ENCODE measurements at places on chromosomes 4 and X.

GRCh38 chrX:45300638-45301037 is 100.0 kb upstream of the DIPK2B start:
- DNase-seq = no peak

DNA sequence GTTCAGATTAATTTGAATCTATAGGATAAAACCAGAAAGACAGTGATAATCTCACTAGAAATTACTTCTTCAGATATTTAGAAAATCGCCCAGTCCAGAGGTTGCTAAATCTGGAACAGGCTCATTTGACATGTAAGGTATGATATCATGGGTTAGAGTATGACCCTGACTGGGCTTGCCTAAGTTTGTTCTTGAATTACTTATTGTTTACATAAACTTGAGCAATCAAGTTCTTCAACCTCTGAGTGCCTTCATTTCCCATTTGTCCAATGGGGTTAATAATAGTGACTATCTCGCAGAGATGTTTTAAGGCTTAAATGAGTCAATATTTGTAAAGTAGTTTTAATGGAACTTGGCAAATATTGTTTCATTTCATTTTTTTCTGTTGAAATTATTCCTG is 1947.6 kb upstream of the IGFBP7 start:
- DNase-seq = no peak

GRCh38 chr4:63563288-63564014 is 845.8 kb downstream of the TECRL start:
- DNase-seq = no peak

- DNase-seq = no peak
Measured at GRCh38 chrX:151920101-151920500, 7.4 kb downstream of the MAGEA4 start.

- DNase-seq = no peak
Measured at GRCh38 chr4:26985873-26986272, 125.2 kb downstream of the STIM2 start.

DNA sequence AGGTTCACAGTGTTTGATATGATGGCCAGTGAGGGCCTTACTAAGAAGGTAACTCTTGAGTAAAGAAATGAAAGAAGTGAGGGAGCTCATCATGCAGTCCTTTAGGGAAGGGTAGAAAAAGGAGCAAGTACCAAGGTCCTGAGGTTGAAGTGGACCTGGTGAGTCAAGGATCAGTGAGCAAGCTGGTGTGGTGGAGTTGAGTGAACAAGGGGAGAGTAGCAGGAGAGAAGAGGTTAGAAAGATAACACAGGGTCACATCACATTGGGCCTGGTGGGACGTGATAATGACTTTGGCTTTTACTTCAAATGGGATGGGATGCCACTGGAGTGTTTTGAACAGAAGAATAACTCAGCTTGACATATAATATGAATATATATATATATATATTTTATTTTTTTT is 44.7 kb downstream of the OSTC start:
- DNase-seq = no peak

- no peak for DNase-seq
Measured at GRCh38 chrX:38287674-38288073, 39.6 kb downstream of the RPGR start.

DNA sequence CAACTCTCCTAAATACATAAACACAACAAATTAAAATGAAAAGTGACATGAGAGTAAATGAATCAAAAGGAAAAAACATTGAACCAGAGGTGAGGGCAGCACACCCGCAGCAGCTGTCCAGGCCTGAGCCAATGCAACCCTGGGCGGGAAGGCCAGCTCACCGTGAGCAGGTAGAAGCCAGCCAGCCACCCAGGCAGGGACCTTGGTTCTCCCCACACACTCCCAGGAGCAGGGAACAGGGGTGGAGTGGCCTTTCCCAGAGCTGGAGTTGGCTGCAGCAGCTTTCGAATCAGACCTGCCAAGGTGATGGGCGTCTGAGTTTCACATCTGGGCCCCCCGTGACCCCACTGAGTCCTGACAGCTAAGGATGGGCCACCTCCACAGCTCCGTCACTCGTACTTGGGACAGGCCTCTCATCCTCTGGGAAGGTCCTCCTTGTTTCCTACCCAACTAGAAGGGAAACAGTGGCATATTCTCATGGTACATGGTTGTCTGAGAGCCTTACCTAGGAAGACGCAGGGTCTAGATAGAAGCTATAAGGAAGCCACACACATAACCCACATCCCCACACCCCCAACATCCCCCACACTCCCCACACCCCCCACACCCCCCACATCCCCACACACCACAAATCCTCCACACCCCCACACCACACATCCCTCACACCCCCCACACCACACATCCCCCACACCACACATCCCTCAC is 172.2 kb downstream of the DCLK2 start:
- no peak for DNase-seq

GRCh38 chr4:101258883-101259282 is 88.4 kb downstream of the PPP3CA start:
- no peak for DNase-seq
